ENCODE measurements at places on chromosomes 3 and 15.
A peak's percentile ranks its signal among the peaks of the same experiment; 100 is the strongest.

DNA sequence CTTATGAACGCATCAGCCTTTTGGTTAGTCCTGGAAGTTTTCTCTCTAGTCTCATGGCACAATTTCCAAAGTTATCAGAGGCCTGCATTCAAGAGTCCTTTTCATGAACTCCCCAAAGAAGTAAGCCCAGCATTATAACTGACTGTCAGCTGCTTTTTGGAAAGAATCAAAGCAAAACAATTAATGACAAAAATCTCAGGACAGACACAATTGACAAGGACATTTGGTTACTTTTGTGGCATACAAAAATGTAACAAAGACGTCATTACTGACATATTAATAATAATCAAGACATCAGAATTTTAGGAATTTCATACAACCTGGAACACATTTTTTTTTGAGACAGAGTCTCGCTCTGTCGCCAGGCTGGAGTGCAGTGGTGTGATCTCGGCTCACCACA, 21.2 kb downstream of the KATNBL1 start:
- DNase-seq: no peak

DNA sequence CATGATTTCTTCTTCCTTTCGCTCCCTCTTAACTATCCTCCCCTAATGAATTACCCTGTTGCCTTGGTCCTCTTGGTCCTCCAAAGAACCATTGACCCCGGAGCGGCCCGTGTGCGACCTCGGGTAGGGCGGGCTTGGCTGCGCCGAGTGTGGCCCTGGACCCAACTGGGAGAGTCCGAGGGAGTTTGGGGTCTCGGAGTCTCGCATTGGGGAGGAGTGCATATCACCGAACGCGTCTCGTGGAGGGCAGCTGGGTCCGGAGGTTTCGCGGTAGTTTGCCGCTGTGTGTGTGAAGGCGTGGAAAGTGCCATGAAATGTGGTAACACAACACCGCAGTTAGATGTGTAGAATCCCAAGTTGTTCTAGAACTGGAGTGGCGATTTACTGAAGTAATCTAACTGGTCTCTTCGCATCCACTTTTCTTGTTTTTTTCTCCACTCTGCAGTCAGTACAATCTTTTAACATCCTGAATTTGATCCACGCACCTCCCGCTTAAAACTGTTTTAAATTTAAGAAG, 363 bp downstream of the GTF2E1 start:
- no peak for DNase-seq

GRCh38 chr15:57387564-57388076, 11.3 kb downstream of the CGNL1 start:
- no peak for DNase-seq

DNA sequence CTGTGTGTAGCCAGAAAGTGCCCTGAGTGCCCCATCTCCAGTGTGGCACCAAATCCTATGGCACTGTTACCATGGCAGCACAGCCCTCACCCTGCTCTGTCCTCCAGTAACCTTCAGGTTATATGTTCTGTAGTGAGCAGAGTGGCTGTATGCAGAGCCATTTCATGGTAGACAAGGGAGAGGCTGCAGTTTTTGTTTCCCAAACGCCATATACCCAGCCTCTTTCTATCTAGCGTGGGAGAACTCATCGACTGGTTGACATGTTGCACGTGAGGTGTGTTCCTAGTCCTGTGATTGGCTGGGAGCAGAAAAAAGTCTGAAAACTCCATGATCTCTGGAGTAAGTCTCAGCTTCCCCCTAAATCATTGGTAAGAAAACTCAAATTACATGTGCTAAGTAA, 2.0 kb downstream of the SIDT1 start:
- peak; percentile 33 for DNase-seq

GRCh38 chr15:63712828-63713520, 115.8 kb downstream of the FBXL22 start:
- no peak for DNase-seq

Measured in amygdala (tissue), 56 donors.